ENCODE measurements at places on chromosomes 16 and 17.
A peak's percentile ranks its signal among the peaks of the same experiment; 100 is the strongest.

- no peak for DNase-seq
Observed at GRCh38 chr17:14298947-14299279, 2.0 kb upstream of the HS3ST3B1 start.

DNA sequence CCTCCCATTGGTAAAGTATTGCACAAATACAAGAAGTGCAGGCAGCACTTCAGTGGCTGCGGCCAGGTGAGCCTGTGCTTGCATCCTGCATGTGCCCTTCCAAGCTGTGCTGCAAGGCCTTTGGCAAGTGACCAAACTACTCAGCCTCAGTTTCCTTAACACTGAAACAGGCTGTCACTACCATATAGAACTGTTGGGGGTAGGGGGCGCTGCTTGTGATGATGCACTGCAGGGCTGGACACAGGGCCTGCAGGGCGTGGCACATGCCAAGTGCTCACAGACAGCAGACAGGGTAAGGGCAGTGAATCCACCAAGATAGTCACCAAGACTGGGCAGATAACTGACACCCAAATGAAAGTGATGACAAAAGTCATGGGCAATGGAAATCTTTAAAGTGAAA is 65.6 kb upstream of the SREBF1 start:
- DNase-seq = no peak

GRCh38 chr16:57256601-57257395 is 11.7 kb downstream of the ARL2BP start:
- no peak for DNase-seq

- no peak for DNase-seq
Observed at GRCh38 chr16:11025120-11025531, 80.8 kb downstream of the CLEC16A start.

DNA sequence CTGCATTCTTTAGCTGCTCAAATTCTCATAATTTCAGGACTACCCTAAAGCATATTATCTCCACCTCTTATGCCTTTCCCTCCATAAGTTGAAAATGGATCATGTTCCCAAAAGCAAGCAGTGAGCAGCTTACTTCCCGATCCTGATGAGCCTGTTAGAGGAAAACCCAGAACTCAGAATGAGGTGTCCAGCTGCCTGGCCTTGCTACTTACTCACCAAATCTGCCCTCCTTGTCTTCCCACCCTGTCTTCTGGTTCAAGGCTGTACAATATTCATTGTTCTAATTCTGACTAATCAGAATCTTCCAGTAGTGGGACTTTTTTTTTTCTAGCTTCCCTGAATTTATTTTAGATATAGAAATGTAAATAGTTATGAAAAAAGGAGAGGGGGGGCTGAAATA is 10.8 kb downstream of the LYRM1 start:
- DNase-seq = no peak

DNA sequence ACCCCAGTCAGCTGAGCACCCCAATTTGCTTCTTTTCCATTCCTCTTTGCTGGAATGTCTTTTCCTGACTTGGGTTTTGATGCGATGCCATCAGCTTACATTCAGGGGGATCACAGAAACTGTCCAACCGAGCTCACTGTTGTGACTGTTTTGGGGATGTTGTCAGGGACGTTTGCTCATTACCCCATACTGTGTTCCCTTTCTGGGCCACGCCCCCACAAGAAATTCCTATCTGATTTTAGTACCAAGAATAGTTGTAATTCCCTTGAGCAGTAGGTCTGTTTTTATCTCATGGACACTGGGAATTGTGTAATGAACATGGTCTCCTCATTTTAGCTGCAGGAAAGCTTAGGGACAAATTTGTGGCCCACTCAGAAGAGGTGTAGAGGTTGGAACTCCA is 2.6 kb upstream of the NTN1 start:
- DNase-seq = no peak

DNA sequence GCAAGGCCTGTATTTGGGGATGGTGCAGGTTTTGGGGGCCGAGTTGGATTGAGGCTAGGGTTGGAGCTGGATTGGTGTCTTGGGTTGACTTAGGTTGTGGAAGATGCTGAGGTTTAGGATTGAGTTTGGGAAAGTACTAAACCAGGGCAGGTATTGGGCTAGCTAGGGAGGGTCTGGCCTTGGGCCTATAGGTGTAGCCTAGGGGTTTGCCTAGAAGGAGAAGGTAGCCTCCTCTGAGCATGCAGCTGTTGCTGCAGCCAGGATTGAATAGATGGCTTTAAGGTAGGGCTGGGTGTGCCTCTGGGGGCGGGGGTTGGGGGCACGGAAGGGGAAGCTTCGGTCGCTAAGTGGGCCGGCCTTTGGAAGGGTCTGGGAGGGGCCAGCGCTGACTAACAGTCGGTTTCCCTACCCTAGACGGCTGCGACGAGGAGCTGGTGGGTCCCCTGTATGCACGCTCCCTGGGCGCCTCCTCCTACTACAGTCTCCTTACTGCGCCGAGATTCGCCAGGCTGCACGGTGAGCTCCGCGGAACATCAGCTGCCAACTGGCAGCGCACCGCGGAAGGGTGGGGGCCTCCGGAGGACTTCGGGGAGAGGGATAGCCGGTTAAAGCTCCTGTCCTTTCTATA is 1.2 kb downstream of the CNTNAP1 start:
- peak; percentile 70 for DNase-seq

GRCh38 chr16:54936979-54937670 is 6.5 kb downstream of the IRX5 start:
- peak; percentile 68 for DNase-seq

- no peak for DNase-seq
Observed at GRCh38 chr17:63881935-63882601, at the start of gene GH2. Gene GH2 (minus strand): TSS chr17:63881944. CDS start chr17:63881801, 143 bp downstream.

GRCh38 chr17:73099511-73099910 is 7.0 kb upstream of the SLC39A11 start:
- DNase-seq = no peak

- DNase-seq = no peak
Observed at GRCh38 chr16:14202095-14202494, 131.0 kb downstream of the MRTFB start.

DNA sequence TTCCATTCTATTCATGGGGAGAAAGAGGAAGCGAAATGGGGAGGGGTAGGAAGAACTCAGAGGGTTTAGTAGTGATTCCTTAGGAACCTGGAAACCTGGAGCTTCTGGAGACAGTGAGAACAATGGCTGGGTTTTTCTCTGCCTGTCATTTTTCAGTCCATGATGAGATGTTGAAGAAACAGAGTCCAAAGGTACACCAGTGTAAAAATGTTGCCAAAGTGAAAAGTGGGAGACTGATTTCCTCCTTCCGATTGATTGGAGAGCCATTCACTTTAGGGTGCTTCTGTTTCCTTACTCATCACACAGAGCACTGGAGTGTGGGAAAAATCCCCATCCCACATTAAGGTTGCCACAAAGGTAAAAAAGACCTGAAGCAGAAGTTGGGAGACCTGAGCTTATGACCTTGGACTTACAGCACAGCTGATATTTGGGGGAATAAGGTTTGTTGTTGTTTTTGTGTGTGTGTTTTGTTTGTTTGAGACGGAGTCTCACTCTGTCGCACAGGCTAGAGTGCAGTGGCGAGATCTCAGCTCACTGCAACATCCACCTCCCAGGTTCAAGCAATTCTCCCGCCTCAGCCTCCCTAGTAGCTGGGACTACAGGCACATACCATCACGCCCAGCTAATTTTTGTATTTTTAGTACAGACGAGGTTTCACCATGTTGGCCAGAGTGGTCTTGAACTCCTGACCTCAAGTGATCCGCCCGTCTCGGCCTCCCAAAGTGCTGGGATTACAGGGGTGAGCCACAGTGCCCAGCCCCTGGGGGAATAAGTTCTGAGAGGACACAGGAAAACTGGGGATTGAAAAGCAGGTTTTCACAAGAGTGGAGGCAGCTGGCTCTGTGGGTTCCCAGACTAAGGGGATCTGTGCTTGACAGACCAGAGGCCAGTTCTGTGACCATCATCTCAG is 1.4 kb upstream of the DHX8 start:
- DNase-seq = no peak

- DNase-seq = no peak
Observed at GRCh38 chr16:8575399-8575798, 14.9 kb downstream of the TMEM114 start.

- DNase-seq = peak; percentile 82
Observed at GRCh38 chr16:55760310-55761001, 72.4 kb downstream of the CES1 start.

Measured in left ventricle myocardium superior (tissue), 1 donor.